ENCODE measurements at places on chromosomes 2 and 18.

- DNase-seq, result no peak
Observed at GRCh38 chr2:158498749-158499136, 42.0 kb downstream of the PKP4 start.

DNA sequence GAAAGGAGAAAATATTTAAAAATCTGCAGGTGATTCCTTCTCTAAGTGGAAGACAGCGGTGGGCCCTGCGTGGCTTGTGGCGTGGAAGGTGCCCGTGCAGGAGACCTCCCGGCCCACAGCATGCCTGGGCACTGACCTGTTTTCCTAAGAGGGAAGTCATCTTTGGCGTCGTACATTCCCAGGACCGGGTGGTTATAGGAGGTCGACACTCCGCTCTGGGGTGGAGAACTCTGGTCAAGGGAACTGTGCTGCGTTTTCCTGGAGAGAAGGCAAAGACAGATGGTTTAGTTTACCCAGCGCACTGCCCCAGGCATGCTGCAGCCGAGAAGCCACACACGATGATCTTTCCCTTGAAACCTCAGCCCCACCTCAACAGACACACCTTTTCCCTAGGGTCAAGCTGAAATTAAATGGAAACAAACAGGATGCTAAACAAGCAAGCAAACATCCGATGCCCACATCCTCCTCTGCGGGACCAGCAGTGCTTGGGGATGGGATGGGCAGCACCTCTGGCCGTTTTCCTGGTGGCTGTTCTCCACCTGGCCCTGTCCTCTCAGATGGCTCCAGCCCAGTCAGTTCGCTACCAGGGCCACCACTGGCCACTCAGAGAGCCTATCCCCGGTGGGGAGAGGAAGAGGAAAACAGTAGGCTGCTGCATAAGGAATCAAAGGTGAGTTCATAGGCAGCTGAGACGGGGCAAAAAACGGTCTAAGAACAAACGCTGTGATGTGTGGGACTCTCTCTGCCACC lies 244.1 kb downstream of the HDAC4 start:
- no peak for DNase-seq

DNA sequence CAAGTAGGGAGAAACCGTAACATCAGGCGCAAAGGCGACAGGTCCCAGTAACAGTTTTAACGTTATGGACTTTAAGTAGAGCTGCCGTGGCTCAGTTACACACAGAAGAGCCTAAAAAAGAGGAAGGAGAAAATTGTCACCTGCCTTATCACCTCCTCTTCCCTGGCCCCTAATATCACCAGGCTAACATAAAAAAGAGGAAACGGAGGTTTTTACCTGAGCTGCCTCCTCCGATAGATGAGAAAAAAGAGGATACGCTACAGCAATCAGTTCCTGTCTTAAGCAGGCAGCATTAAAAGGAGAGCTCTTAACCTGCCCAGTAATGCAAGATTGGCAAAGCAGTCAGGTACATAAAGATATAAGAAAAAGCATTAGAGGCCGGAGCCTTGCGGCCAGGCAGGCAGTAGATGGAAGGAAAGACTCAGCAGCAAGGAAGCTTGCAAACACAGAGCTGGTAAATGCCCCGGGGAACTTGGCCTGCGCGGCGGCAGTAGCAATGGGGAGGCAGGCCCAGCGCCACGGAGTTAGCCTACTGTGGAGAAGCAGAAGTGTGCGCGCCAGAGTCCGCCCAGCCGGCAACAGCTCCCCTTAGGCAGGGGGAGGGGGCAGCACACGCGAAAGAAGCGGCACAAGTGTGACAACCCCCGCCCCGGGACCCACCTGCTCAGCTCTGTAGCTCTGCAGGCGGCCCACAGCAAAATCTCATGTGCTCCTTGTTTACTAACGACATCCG lies 116.3 kb upstream of the SCN7A start:
- no peak for DNase-seq

DNA sequence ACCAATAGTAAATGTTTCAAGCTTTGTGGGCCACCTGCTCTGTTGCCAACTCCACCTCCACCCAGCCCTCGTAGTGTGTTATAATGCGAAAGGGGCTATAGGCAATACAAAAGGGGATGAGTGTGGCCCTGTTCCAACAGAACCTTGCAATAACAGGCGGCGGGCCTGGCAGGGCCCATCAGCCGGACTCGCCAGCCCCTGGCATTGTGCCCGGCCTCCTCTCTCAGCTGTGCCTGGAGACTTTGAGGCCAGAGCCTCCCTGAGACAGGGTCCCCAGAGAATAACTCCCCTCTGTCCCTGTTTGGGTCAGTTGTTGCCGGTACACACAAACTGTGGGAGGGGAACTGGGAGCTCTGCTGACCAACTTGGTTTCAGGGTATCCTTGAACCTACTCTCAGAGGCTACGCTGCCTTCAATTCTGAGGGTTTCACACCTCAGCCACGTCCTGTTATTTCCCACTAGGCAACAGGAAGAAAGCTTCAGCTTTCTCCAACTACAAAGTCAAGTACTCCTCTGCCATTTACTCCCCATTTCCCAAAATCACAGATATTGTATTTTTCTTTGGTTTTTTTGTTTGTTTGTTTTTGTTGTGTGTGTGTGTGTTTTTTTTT lies 58.0 kb upstream of the ZNF236 start:
- no peak for DNase-seq

- DNase-seq, result peak; percentile 62
Observed at GRCh38 chr2:133434959-133435668, 133.1 kb downstream of the NCKAP5 start.

DNA sequence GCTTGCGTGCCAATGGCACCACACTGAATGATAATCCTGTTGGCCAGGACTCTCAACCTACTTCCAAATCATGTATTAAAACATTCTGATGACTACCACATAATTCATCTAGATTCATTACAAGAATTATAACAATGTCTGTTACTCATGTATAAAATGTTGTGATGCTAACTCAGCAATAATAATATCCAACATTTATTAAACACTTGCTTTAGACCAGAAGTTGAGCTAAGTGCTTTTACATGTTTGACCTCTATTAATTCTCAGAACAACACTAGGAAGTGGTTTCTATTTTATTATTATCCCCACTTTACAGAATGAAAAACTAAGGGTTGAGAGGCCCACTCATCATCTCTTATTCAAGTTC lies 178.4 kb downstream of the LNPK start:
- no peak for DNase-seq

- DNase-seq, result no peak
Observed at GRCh38 chr2:178910005-178910404, 102.8 kb upstream of the TTN start.

DNA sequence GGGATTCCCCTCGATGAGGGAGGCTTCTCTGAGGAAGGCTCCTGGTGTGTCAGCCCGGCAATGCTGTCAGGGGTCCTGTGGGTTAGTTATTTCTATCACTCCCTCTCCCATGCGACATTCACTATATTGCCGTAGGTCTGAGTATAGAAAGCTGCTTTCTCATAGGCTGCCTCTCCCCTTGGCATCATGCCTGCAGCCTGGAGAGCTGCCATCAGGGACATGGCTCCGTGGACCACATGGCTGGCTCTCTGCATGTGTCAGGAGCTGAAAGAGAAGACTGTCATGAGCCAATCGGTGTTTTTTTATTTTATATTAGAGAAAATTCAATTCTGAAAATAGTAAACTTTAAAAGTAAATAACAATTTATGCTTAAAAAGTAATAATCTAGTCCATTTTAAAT lies 198.0 kb downstream of the CDH20 start:
- peak; percentile 44 for DNase-seq

DNA sequence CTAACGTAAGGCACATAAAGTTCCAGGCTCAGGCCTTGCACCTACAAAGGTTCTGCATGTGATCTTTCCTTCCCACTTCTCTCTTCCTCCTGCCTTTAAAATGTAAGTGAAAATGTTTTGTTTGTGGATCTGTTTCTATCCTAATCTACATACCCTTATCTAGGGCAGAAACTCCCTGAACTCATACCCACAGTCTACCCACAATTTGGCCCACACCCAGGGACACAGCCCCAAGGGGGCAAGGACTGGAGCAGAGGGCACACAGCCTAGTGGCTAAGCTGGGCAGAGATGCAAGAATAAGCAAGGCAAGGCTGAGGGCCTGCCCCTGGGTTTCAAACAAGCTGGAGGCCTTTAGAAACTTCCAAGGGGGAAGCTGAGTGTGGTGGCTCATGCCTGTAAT lies 71.0 kb downstream of the HS1BP3 start:
- no peak for DNase-seq

DNA sequence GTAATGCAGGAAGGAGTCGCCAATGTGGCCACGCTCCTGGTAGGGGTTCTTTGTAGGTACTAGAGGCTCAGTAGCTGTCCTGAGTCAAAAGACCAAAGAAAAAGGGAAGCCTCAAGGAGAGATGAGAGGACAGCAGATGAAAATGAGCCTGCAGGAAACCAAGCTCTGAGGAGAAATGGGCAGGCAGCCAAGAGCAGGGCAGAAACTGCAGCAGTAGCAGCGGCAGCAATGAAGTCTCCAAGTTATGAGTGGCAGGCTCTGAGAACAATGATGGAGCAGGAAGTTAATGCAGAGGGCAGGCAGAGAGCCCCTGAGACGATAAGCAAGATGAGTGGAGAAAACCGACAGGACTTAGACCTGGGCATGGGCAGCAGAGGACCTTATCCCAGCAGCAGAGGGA lies 48.2 kb upstream of the TMEM200C start:
- DNase-seq, result peak; percentile 52

- DNase-seq, result no peak
Observed at GRCh38 chr18:67500522-67501205, 15.9 kb downstream of the DSEL start.

DNA sequence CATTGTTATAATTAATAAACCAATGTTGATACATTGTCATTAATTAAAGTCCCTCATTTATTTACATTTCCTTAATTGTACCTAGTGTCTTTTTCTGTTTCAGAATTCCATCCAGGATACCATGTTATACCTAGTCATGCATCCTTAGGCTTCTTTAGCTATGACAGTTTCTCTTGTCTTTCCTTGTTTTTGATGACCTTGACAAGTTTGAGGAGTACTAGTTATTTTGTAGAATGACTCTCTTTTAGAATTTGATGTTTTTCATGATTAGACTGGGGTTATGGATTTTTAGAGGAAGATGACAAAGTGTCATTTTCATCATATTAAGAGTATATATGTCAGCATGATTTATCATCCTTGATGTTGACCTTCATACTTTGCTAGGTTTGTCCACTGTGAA lies 16.4 kb downstream of the GIGYF2 start:
- DNase-seq, result no peak

DNA sequence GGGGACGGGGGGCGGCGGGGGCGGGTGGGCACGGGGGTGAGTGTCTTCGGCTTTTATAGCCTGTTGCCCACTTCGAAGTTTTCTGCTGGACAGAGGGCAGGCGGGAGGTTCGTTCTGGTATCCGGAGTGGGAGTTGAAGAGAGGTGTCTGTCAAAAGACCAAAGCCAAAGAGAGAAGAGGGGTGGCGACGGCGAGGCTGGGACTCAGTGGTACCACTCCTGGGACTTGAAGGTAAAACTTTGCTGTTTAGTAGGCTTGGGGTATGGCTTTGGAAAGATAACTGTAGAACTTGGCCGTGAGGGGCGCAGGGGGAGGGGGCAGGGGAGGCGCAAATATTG lies 215.8 kb upstream of the DTNA start:
- no peak for DNase-seq

DNA sequence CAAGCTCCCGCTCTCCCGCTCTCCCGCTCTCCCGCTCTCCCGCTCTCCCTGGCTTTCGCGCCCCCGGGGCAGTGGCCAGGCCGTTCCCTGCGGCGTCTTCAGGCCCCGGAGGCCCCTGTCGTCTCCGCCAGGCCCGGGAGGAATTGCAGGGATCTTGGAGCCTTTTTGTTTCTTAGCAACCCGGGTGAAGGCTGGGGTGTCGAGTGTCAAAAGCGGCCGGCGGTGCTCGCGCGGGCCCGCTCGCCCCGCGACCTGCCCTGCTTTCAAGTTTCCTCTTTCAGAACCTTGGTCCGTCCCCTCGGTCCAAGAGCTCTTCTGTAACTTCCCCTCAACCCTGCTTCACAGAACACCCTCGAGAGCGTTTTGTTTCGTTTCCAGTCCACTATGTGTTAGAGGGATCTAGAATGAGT lies 1.4 kb downstream of the RNF138 start:
- DNase-seq, result peak; percentile 57

- no peak for DNase-seq
Observed at GRCh38 chr18:37199741-37200140, 365.9 kb downstream of the CELF4 start.

DNA sequence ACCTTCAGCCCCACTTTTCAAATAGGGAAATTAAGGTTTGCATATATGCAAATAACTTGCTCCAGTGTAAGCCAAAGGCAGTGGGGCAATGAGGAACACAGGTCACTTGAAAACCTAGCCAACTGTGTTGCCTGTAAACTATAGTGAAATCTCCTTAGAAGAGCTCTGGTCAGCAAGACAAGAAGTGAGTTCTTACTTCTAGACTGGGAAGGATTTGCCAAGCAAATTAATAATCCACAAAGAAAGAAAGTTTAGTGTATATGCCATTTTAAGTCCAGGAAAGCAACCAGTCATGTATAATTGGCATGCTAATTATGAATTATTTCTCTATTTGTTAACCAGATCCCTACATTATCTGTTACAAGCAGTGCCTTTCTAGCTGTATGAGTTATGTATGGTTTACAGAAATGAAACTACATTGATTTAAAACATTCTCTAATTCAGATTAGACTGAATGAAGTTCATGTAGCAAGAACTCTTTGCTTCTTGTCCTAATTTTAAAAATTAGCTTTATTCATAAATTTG lies 129.9 kb downstream of the MTX2 start:
- DNase-seq, result no peak

DNA sequence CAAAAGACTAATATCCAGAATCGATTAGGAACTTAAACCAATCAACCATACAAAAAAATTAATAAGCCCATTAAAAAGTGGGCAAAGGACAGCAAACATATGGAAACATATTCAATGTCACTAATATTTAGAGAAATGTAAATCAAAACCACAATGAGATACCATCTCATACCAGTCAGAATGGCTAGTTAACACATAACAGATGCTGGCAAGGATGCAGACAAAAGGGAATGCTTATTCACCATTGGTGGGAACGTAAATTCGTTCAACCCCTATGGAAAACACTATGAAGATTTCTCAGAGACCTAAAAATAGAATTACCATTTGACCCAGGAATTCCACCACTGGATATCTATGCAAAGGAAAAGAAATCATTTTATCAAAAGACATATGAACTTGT lies 468.2 kb upstream of the ST6GAL2 start:
- DNase-seq, result peak; percentile 90

- peak; percentile 19 for DNase-seq
Observed at GRCh38 chr2:237068005-237068576, 17.6 kb upstream of the COPS8 start.

GRCh38 chr2:111910609-111911277 lies 12.3 kb downstream of the MERTK start:
- no peak for DNase-seq

- DNase-seq, result peak; percentile 46
Observed at GRCh38 chr18:12637393-12637792, 20.5 kb downstream of the SPIRE1 start.

GRCh38 chr18:80166725-80167124 lies 57.7 kb downstream of the ADNP2 start:
- no peak for DNase-seq

DNA sequence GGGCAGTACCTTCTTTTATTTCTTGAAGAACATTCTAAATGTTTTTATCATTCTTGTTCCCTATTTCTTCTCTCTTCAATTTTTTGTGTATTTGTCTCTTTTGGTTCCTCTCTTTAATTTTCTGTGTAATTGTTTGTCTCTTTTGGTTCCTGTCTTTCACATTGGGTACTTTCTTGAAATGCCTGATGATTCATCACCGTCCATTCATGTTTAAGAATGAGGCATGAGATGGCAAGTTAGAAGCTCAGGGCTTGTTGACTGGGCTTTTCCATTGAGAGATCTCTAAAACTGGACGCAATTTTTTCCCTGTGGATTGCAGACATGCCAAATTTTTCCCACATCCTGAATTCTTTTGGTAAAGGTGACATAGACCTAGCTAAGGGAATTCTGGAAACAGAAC lies 33.7 kb upstream of the IL1R2 start:
- DNase-seq, result peak; percentile 50
